Midbrain (tissue), 1 donor: ENCODE measurements at places on chromosomes 7 and 10.

DNA sequence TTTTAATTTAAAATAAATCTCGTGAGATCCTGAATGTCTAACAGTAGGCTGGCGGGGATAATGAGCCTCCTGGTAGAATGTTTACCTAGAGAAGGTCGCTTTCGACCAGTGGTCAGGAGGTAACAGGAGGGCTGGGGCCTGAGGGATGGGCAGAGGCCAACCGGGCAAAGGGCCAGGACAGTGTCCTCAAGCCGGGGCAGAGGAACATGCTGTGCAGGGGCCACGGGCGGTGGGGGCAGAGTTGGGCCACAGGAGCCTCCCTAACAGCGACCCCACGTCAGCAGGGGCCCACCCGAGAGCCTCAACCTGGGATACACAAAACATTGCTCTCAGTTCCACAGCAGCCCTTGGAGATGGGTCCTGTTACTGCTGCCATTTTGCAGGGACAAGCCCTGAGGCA lies 14.5 kb downstream of the CFAP46 start:
- DNase-seq = no peak

- DNase-seq = no peak
These were observed 44.5 kb upstream of the CDK1 start for GRCh38 chr10:60733826-60734225.

- no peak for DNase-seq
These were observed 302.1 kb upstream of the IMMP2L start for GRCh38 chr7:111864291-111864976.

DNA sequence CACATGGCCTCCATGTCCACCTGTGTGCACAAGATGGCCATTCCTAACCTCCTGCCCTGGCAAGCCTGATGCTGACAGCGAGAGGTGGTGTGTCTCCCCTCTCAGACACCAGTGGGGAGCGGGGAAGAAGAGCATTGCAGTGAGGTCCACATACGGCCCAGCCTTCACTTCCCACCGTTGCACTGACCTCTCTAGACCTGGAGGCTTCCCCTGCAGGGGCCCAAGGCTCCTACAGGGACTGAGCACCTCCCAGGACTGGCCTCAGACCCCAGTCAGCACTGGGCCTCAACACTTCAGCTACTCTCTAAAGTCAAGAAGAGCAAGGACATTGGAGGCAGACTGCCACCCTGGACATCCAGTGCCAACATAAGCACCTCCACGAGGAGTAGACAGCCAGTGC lies 15.9 kb downstream of the STK32C start:
- DNase-seq = no peak

- DNase-seq = no peak
These were observed 18.4 kb upstream of the CCDC71L start for GRCh38 chr7:106679153-106679931.

GRCh38 chr10:22683140-22683389 lies 31.3 kb downstream of the PIP4K2A start:
- DNase-seq = no peak

GRCh38 chr10:103652599-103653281 lies 159.2 kb downstream of the NEURL1 start:
- no peak for DNase-seq

DNA sequence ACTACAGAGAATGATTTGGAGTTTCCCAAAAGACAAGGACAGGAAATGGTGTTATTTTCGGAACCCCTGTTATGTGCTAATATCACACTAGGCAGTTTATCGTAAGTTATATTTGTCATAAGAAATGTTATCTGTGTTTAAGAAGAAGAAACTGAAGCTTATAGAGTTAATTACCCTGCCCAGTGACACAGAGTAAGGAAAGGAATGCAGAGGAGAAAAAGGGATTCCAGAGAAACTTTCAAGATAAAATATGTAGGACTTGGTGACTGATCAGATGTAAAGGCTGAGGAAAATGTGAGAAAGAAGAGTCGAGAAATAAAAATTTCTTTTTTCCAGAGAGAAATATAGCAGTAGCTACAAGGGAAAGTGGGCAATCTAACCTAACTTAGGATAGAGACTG lies 63.5 kb upstream of the ZNF746 start:
- no peak for DNase-seq

DNA sequence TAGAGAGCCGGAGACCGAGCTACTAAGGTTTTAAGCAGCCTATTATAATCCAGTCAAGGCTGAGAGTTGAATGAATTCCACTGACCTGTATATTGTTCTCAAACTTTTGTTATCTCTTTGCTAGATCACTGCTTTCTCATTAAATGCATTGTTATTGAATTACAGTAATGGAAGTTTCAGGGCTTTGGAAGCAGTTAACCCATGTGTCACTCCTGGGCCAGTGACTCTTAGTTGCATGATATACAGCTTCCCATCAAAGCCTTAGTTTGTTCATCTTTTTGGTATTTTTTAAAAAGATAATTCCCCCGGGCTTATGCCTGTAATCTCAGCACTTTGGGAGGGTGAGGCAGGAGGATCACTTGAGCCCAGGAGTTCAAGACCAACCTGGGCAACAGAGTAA lies 55.4 kb upstream of the KIAA1217 start:
- no peak for DNase-seq

DNA sequence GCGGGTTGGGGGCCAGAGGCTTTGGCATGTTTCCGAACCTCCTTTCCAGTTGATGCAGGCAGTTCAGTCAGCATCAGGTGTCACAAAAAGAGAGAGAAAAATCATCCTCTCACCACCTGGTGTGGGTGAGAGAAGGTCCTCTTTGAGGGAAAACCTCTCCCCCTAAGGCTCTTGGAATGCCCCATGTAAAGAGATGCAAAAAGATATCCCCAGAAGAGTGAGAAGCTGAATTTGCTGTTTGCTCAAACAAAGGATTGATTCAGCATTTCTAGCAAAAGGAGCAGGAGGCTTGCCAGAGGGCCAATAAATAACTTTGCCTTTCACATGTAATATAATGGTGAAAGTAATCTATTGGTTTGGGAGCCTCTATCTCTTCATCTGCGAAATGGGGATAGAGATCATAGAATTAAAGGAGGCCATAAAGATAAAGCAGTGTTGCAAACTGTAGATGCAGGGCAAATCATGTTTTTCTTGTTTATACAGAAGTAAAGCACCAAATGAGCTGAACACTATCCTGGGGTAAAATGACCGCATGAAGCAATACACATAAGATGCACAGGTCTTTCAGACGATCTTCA lies 425.9 kb downstream of the LRMDA start:
- DNase-seq = no peak

- DNase-seq = no peak
These were observed 281.4 kb upstream of the TAC1 start for GRCh38 chr7:97450516-97450915.

DNA sequence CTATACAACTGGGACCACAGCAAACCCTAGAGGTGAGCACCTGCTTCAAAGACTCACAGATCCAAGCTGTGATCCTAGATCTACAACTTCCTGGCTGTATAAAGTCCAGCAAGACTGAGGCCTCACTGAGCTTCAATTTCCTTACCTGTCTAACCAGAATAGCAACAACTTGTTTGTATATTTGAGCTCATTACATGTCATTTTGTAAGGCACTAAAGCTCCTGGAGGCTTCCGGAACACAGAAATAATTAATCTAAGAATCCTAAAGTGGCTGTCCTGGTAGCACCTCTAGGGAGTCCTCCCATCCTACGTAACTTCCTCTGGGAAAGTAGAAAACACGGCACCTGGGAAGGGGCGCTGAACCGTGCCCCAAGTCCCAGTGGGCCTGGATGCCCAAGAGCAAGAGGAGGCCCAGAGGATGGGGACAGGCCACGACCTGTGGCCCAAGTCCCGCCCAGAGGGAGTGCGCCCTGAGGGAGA lies 39.4 kb downstream of the HK1 start:
- DNase-seq = no peak

DNA sequence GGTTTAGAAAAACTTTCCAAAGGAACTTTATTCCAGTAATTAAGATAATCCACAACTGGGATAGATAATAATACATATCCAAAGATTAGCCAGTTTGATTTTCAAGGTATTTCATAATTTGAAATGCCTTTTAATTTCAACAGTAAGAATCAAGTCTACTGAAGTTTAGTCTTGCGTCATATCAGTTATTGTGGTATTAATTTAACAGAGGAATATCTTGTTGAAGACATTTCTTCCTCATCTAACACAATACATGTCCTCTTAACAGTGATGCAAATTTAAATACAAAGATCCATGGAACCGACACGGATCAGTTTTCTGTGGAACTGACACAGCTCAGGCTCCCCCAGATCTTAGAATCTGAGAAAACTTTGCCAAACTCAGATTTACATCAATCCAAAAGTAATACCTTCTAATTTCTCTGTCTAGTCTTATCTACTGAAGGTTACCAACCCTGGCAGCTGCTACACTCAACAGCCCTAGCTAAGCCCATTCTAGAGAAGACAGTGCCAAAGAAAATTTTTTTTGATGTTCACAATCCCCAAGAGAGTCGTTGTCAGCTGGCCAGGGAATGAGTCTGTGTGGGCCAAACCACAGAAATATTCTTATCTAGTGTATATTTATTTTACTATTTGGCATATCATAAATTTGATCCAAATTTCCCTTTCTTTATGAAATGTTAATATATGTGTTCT lies 365.2 kb upstream of the MEOX2 start:
- no peak for DNase-seq

- peak; percentile 70 for DNase-seq
These were observed 23.8 kb upstream of the MKI67 start for GRCh38 chr10:128150045-128150493.

DNA sequence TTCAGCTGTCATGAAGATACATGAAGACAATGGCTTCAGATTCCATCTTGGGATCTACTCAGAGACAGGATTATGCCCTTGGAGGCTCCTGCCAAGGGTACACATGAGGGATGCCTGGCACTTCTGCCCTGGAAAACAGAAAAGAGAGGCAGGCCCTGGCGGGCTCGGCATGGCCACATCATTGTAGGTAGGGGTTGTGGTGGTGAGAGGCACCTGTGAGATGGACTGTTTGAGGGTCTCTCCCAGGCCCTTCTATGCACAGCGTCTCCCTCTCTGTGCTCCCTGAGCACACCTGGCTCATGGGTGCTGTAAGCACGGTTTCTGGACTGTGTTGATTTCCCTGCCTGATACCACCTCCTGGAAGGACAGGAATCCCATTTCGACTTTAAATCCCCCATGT lies 304.3 kb downstream of the GLRX3 start:
- DNase-seq = no peak

GRCh38 chr7:122013065-122013464 lies 131.0 kb downstream of the AASS start:
- DNase-seq = no peak

DNA sequence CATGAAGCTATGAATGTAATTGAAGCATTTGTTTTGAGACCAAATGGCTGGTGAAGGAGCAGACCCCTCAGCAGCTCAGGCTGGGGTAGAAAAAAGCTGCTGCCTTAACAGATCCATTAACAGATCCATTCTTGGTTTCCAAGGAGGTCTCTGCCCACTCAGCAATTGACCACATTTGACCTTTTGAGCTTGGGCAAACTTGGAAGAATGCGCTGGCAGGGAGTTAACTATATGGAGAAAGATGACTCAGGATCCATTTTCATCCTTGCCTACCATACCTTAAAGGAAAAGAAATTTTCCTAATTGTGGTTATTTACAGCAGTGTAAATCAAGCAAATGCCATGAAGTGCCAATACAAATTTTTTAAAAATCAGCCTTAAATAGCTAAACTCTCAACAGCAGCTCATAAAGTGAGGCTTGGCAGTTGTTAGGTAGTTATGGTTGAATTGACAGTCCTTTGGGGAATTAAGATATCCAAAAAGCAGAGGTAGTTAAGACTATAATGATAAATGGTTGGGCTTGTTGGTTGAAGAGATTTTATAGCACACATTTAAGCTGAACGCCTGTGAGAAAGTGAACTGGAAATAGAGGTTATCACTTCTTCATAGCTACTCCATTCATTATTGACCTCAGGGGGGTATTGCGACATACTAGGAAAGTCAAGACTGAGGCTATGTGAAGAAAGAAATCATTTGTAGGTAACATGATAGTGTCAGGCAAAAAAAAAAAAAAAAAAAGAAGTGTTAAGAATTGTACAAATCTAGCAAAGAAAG lies 83.9 kb downstream of the MKX start:
- no peak for DNase-seq

DNA sequence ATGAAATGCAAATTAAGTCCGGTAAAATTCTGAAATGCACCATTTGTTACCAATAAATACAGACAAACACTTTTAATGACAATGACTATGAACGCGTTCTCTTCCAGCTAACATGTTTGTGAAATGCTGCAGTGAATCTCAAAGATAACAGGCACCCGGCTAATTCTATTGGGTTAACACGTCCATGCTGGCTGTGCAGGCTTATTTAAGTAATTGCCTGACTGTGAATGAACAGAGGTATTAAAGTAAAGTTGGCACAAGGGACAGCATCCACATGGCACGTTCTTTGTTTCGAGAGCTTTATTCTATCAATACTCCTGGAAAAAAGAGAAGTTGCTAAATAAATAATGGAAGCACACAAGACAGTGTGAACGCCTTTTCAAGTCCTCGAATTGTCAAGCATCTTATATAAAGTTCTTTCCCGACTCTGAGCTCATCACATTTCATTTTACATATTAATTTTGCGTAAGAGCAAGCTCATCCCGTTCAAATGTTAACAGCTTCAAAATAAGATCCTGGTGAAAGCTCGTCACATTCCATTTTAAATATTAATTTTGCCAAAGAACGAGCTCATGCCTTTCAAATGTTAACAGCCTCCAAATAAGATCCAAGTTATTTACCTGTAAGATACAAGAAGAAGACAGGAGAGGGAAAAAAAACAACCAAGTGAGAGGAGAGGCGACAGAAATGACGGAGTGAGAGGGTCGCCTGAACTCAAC lies 111.3 kb upstream of the RHEB start:
- no peak for DNase-seq

DNA sequence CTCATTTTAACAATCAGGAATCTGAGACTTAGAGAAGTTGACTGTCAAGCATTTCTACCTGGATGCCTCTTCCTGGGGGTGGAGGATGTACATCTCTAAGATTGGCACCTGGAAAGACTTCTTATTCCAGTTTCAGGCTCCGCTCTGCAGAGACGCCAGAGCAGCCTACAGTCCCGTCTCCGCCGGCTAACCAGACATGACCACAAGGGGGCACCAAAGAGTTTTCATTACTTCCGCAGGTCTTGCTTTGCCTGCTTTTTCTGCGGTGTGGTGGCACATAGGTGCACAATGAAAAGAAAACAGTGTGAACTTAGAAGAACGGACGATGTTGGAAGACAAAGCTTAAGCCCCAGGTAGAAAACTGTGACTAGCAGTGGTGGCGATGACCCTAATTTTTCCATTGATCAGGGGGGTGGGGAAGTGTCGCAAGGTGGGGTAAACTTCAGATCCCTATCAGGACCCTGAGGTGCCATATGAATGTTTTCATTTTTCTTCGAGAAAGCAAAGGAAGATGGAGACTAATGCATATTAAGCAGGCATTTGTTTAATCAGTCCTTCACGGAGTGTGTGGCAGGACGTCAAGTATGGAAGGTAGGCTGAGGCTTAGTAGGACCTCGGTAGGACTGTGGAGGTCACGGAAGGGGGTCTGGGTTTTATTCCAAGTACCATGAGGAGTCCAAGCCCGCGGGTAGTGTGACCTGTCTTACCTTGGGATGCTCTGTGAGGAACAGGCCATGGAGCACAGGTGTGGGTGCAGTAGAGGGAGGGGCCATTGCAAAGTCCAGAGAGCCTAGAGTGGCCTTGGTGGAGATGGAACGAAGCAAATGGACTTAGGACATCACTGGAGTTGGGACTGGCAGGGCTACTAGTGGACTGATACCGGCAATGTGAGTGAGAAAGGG lies 60.1 kb upstream of the SORCS3 start:
- DNase-seq = peak; percentile 75

- no peak for DNase-seq
These were observed 574.5 kb downstream of the TYW1 start for GRCh38 chr7:67571026-67571545.
